ENCODE measurements at places on chromosomes 4 and X. TPM values are rescaled to one million over a fixed set of nuclear protein-coding genes. Genes with fewer than 3 reads are reported as not detected.
A peak's percentile ranks its signal among the peaks of the same experiment; 100 is the strongest.

Gene PNMA5
- not detected for total RNA-seq

Gene TCEAL9
- 21.0 TPM for total RNA-seq

DNA sequence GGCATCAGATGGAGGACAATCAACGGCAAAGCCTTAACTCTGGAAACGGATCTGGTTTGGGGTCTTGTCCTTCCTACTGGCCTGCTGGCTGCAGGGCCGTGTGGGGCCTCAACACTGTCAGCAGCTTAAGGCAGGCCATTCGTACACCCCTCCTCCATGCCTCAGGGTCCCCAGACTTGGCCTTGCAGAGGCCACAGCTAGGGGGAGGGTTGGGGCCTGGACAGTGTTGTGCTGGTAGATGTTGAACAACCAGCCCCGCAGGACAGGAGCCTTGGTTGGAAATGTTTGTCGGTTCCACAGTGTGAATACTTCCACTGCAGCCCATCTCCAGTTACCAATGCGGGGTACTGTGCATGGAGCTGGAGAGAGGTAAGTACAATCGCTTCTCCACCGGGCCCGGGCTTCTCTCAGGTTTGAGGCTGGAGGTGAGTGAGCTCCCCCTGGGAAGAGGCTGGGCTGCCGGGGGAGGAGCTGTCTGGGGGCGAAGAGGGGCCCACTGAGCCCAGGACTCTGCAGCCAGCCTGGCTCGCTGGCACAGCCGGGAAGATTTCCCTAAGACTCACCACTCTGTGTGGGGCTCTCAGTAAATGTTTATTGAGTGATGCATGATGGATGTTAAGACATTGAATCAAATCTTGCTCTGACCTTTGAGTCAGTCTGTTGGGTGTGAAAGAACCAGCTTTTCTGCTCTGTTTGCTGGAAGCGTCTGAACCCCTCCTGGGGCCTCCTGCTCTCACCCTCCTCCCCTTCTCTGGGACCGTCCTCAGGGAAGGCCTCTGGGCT lies 19.7 kb upstream of the GPR78 start:
- H3K36me3 ChIP-seq, result no peaks in the 10 kb centered on the region
- no peaks in the 10 kb centered on the region for H3K4me1 ChIP-seq
- H3K27ac ChIP-seq, result no peak overlapping the region
- no peak for DNase-seq
- H3K4me3 ChIP-seq, result no peak overlapping the region

DNA sequence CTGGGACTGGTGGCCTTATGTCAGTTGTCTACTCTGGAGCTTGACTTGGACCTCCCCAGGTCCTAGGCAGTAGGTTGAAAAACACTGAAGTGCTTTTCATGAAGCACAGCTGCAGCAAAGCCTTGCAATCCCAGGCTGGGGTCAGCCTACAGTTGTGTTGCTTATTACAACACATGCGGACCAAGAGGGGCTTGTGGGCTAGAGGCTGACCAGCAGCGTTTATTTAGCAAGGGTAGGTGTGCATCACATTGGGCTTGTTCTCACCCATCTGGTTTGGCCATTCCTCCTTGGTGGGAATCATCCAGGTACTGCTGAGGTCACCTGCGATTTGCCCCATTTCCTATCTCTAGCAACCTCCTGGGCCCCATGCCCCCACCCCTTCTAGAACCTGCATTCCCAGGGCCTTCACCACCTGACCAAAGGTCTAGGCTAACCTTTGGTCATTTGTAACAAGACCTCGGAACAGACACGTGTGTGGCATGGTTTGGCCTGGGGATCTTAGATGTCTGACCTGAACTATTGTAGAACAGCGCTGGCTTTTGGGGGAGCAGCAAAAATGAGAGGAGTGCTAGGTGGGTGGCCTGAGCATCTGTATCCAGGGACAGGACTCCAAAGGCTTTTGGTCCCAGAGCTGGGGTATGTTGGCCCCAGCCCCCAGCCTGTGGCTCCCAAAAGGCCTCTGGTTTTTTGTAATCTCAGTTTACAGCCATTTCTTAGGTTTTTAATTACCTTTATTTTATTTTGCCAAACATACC lies 3.0 kb downstream of the RPL10 start:
- no peaks in the 10 kb centered on the region for H3K36me3 ChIP-seq
- H3K4me3 ChIP-seq, result no peak overlapping the region
- DNase-seq, result no peak
- peaks cover 12% of the 10 kb centered on the region for H3K4me1 ChIP-seq
- H3K27ac ChIP-seq, result no peak overlapping the region

DNA sequence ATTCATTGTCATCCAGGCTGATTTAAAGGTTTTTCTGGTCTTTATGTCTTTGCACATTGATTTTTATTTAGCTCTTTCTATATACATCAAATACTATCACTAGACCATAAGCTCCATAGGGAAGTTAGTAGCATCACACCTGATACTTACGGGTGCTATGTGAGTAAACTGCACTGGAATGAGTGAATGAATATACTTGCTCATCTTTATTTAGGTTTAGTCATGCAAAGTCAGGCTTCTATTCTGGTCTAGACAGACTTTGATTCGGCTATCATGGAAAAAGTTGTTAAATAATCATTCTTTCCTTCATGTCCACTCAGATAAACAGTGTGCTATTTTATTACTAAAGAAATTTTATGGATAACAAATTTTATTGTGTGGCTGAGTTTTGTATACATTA lies 457.8 kb upstream of the PCDH7 start:
- no peaks in the 10 kb centered on the region for H3K27me3 ChIP-seq
- DNase-seq, result no peak
- H3K36me3 ChIP-seq, result no peaks in the 10 kb centered on the region
- no peak overlapping the region for H3K4me3 ChIP-seq

- H3K36me3 ChIP-seq, result no peaks in the 10 kb centered on the region
- no peaks in the 10 kb centered on the region for H3K27me3 ChIP-seq
- H3K27ac ChIP-seq, result peak within 1 kb of the TSS; percentile 85
- peak; percentile 70 for DNase-seq
Measured at GRCh38 chr4:122826553-122827257, at the start of gene FGF2. FGF2 (plus strand) TSS chr4:122826831; CDS start chr4:122827175, 344 bp downstream.

Gene HSD17B13
- 0.83 TPM for total RNA-seq

- H3K4me3 ChIP-seq, result no peak overlapping the region
- H3K36me3 ChIP-seq, result peaks cover 81% of the 10 kb centered on the region
- no peaks in the 10 kb centered on the region for H3K27me3 ChIP-seq
- DNase-seq, result no peak
Measured at GRCh38 chr4:163143532-163143931, 23.2 kb downstream of the NAF1 start.

DNA sequence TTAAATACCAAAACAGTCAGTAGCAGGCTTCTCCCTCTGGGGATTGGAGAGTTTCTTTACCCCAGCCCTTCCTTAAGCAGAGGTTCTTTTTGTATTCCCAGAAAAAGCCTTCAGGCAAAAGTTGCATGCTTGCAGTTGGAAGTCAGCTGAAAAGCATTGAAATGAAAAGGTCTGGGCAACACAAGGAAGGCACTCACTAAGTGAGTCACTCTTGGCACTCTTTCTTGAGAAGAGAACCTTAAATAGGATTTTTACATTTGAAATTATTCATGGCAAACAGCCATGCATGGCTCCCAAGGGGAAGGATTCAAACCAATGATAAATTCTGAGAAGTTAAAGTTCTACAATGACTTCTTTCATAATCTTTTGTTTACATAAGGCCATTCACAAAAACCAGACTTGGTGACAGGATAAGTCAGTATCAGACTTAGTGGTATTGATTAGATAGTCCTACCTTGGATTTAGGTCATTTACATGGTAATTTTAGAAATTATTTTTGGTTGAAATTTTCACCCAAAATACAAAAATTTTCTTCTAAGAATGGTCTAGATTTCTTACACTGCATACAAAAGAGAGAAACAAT lies 2068.9 kb downstream of the PCDH7 start:
- no peaks in the 10 kb centered on the region for H3K27me3 ChIP-seq
- H3K4me1 ChIP-seq, result no peaks in the 10 kb centered on the region
- no peak overlapping the region for H3K27ac ChIP-seq
- no peak overlapping the region for H3K4me3 ChIP-seq

GRCh38 chr4:155953151-155954117 lies at the start of gene CTSO:
CTSO (minus strand) TSS chr4:155953866; CDS start chr4:155953847, 19 bp downstream.
- peak within 1 kb of the TSS; percentile 87 for H3K4me3 ChIP-seq
- peaks cover 8% of the 10 kb centered on the region for H3K4me1 ChIP-seq
- no peaks in the 10 kb centered on the region for H3K36me3 ChIP-seq
- H3K27ac ChIP-seq, result peak within 1 kb of the TSS; percentile 99
- no peaks in the 10 kb centered on the region for H3K27me3 ChIP-seq
- DNase-seq, result peak; percentile 79

GRCh38 chr4:25154594-25155265 lies 5.5 kb downstream of the SEPSECS start:
- H3K27me3 ChIP-seq, result no peaks in the 10 kb centered on the region
- peaks cover 4% of the 10 kb centered on the region for H3K4me1 ChIP-seq
- H3K4me3 ChIP-seq, result no peak overlapping the region
- H3K36me3 ChIP-seq, result peaks cover 58% of the 10 kb centered on the region
- no peak overlapping the region for H3K27ac ChIP-seq

DNA sequence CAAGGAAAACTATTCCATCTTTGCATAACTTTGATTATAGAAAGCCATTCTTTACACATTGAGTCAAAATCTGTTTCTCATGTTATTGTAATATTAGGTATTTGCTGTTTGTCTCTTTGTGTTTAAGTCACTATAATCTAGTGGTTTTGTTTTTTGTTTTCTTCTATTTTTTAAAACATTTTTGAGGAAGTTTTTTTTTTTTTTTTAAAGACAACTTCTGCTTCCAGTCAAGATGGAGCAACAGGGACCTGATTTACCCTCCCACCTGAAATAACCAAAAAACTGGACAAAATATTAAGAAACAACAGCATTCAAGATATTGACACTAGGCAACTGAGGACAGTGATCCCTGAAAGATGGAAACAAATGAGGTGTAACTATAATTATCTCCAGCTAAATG lies 18.4 kb upstream of the NSUN7 start:
- no peak for DNase-seq
- peaks cover 7% of the 10 kb centered on the region for H3K4me1 ChIP-seq
- no peaks in the 10 kb centered on the region for H3K36me3 ChIP-seq
- peak overlapping the region; percentile 38 for H3K27ac ChIP-seq
- no peak overlapping the region for H3K4me3 ChIP-seq

DNA sequence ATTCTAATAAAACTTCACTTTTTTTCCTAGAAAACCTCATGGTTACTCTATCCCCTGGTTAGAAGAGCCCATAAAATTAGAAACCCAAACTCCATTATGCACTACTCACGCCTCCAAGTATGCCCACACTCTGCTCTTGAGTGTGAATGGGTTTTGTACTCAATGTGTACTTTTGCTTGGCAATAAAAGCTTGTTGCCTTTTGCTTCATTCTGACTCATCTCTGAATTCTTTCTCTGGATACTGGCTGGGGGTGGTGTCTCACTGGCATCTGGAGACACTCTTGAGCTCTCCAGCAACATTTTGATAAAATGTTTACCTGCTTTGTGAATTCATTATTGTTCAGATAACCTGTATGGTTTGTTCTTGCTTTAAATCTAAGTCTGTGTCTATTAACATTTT lies 963.3 kb downstream of the TRAM1L1 start:
- no peaks in the 10 kb centered on the region for H3K36me3 ChIP-seq
- no peaks in the 10 kb centered on the region for H3K4me1 ChIP-seq
- no peak overlapping the region for H3K4me3 ChIP-seq
- no peak overlapping the region for H3K27ac ChIP-seq
- DNase-seq, result no peak

DNA sequence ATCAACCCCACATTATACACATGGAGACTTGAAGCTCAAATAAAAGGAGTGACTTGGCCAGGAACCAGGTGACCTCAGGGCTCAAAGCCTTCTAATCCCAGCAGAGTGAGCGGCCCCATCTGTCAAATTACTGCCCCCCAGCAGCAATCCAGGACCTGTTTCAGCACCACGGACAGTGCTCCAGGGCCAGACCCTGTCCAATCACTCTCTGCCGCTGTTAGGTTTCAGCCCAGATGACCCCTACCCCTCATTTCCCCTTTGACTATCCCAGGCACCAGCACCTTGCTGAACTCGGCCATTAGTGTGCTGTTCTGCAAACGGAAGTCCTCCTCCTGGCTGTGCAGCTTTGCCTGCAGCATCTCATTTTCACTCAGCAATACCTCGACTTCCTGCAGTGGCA lies 5.1 kb downstream of the GRIPAP1 start:
- no peaks in the 10 kb centered on the region for H3K36me3 ChIP-seq
- no peak for DNase-seq
- no peak overlapping the region for H3K27ac ChIP-seq
- H3K27me3 ChIP-seq, result no peaks in the 10 kb centered on the region
- H3K4me3 ChIP-seq, result no peak overlapping the region

DNA sequence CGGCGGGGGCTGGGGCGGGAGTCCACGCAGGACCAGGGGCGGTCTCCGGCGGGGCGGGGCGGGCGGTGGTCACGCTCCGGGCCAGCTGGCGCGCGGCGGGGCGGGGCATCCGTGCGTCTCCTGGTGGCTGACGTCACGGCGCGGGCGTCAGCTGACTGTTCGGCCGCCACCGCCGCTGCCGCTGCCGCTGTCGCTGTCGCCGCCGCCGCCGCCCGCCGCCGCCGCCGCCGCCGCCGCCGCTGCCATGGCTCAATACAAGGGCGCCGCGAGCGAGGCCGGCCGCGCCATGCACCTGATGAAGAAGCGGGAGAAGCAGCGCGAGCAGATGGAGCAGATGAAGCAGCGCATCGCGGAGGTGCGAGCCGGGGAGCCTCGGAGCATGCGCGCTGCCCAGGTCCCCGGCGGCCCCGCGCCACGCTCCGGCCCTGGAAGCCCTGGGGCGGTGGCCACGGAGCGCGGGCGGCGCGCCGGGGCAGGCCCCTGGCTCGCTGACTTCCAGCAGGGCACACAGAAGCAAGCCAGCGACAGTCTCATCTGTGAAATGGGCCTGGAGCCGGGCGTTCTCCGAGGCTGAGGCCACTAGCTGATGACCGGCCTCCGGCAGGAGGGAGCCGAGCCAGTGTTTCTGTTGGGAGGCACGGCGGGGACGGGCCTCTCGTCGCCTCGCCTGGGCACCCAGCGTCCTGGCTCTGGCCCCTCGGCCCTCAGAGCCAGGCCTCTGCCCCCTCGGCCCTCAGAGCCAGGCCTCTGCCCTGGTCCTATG lies at the start of gene FAM50A:
FAM50A (plus strand) TSS at position 150 of the 763 bp plus-strand sequence; CDS start at position 245, 95 bp downstream.
- peak within 1 kb of the TSS; percentile 84 for H3K27ac ChIP-seq
- peak within 1 kb of the TSS; percentile 44 for H3K4me3 ChIP-seq
- no peaks in the 10 kb centered on the region for H3K4me1 ChIP-seq
- no peaks in the 10 kb centered on the region for H3K27me3 ChIP-seq

Gene MUC7
- not detected for total RNA-seq

DNA sequence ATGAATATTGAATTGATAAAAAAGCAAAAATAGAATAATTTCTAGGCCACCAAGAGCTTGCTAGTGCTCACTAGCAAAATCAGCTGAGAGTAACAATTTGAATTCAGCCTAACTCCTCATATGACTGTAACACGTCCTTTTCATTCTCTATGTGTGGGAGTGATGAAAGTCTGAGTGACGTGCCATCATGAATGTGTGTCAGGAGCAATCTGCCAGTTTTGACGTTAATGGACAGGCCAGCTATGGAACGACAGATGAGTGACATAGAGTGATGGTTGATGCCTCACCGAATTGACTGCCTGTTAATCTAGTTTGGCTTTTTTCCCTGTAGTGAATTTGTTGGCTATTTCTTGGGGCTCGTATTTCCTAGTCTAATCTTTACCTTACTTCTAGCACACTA lies 200.7 kb downstream of the TLL1 start:
- H3K4me3 ChIP-seq, result no peak overlapping the region
- H3K4me1 ChIP-seq, result no peaks in the 10 kb centered on the region
- H3K27ac ChIP-seq, result no peak overlapping the region
- H3K27me3 ChIP-seq, result no peaks in the 10 kb centered on the region
